ENCODE measurements at places on chromosomes 2 and 18. TPM values are rescaled to one million over a fixed set of nuclear protein-coding genes. Genes with fewer than 3 reads are reported as not detected.

FBXO48 gene
- total RNA-seq = 1.8 TPM

PROKR1 gene
- total RNA-seq = not detected

GRCh38 chr2:20966061-20966595, 77.7 kb downstream of the APOB start:
- DNase-seq = no peak

DNA sequence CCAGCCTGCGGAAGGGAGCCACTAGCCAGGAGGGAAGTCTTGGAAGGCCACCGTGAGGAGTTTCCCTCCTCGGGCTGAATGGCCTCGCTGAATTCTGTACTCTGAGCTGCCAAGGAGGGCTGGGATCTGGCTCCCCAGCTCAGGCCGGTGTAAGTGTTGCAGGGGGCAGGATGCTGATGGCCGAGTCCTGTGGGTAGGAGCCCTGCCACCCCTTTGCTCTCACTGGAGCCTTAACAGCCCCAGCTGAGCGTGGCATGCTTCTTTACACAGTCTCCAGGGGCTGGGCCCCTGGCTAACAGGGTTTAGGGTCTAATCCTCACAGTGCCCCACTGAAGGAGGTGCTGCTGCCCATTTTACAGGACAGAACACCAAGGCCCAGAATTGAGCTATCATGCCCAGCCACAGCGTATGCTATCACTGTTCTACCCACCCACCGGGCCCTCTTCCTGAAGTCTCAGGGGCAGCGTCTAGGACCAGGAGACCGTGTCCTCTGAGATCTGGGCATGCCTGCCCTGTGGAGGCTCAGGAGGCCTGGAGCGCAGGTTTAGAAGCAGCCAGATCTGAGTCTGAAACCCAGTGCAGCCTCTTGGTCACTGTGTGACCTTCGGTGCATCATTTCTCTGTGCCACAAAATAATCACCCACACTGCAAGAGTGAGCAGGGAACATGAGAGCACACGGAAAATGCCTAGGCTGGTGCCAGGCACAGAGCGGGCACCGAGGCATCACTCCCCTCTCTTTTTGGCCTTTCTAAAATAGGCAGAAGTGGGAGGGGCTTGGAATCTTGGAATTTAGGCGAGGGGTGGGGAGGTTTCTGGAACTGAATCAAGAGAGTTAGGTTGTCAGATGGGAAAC, 42.9 kb downstream of the TMEM37 start:
- DNase-seq = no peak

- DNase-seq = no peak
Observed at GRCh38 chr18:59500765-59501164, 141.7 kb upstream of the LMAN1 start.

CBLN2 gene
- 0.26 TPM for total RNA-seq
